ENCODE measurements at places on chromosomes 6 and 20.

DNA sequence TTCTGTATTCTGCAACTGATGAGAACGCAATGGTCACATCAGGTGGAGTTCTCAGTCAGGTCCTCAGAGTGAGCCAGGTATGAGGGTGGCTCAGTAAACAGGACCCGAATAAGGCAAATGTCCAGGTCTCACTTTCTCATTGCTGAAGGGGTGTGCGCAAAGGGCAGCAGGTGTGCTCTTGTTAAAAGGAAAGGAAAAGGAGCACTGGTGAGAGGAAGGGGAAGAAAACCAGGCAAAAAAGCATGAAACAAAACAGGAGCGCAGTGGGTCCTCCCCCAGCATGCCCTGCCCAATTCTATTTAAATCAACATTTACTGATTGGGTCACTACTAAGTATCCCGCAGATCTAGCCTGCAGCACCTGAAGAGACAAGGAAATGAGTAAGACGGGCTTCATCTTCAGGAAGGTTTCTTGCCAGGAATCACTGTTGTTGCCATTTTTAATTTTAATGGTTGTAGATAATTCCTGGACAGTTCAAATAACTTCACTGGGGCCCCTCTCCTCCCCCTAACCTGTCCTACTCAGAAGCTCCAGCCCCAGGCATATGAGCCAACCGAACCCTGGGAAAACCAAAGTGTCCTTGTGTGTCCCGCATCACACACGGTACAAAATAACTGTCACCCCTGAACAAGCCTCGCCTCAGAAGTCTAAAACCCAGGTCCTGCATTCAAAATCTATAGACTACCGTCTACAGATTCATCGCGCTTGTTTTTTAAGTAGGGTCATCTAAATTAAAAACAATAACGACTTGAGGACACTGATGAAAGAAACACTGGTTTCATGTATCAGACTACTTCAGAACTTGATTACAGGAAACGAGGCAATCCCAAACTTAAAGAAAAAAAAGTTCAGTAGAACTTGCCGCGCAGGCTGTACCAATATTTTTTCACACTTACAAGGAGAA lies 980 bp downstream of the MBOAT1 start:
- no peak for DNase-seq

- DNase-seq, result no peak
Measured at GRCh38 chr6:144749263-144749662, 464.1 kb downstream of the UTRN start.

DNA sequence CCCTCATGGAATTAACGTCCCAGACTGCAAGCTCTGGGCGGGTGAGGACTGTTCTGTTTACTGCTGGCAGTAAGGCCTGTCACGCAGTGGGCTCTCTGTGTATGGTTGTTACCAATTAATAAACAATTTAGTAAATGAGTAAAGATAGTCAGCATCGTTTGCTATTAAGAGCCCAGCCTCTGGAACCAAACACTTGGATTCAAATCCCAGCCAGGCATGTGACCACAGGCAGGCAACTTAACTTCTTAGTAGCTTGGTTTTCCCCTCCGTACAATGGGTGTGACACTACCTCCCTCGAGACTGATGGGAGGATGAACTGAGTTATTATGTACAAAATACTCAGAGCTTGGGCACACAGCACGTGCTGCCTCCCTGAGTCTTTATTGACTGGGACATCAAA lies 137.7 kb upstream of the ARMC2 start:
- no peak for DNase-seq

DNA sequence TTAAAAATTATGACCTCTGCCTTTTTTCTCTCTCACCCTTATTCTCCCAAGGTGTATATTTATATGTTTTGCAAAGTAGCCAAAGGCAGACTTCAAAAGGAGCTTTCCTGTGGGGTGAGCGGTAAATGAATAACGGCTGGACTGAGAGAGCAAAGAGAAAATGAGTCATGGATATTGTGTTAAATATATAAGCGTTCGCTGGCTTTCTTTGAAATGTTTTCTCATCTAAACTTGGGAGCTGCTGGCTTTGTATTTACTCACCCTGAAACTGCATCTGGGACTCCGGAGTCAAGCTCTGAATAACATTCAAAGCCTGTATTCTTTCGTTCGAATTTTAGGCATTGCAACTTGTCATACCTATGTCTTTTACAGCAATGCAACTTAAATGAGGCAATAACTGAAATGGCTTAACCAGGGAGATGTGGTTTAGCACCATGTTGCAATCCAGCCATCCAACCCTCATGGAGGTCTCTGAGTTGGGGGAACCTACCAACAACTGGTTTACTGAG lies 32.0 kb downstream of the ATXN1 start:
- DNase-seq, result peak; percentile 75

- peak; percentile 17 for DNase-seq
Measured at GRCh38 chr20:32582659-32583580, 2.2 kb downstream of the NOL4L start.

DNA sequence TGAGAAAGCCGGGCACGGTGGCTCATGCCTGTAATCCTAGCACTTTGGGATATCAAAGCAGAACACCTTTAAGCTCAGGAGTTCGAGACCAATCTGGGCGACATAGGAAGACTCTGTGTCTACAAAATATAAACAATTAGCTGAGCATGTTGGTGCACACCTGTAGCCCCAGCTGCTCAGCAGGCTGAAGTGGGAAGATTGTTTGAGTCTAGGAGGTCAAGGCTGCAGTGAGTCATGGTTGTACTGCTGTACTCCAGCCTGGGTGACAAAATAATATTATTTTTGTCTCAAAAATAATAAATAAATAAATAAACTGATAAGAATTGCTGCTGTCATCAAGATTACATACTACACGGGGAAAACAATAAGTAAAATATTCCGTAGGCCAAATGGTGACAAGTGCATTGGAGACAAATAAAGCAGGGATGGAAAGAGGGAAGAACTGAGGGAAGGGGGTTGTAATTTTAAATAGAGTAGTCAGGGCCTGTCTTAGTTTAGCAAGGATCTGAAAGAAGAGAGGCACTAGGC lies 14.0 kb upstream of the TOP1 start:
- DNase-seq, result no peak

DNA sequence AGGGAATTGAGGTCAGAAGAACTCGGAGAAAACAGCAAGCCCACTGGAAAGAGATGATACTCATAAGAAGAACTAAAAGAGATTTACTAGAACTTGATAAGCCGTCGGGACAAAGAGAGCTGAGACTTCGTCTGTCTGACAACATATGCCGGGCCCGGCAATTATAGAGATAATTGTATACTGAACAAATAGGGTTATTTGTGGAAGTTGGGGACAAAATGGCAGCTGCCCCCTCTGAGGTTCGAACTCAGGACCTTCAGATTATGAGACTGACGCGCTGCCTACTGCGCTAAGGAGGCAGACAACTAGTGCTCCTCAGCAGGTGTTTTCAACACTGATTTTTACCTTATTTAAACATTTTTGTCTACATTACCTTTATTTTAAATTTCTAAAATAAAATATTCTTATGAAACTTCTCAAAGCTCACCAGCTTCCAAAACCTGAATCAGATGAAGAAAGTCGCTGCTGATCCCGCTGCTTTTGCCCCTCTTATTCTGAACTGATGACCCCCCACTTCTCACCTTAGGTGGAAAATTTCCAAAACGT lies 29.3 kb upstream of the TRIM27 start:
- DNase-seq, result peak; percentile 78

- no peak for DNase-seq
Measured at GRCh38 chr6:130054725-130055124, 36.3 kb downstream of the L3MBTL3 start.

- DNase-seq, result no peak
Measured at GRCh38 chr6:111411978-111412566, 70.9 kb downstream of the REV3L start.

- no peak for DNase-seq
Measured at GRCh38 chr20:50314678-50315335, 124.2 kb downstream of the CEBPB start.

DNA sequence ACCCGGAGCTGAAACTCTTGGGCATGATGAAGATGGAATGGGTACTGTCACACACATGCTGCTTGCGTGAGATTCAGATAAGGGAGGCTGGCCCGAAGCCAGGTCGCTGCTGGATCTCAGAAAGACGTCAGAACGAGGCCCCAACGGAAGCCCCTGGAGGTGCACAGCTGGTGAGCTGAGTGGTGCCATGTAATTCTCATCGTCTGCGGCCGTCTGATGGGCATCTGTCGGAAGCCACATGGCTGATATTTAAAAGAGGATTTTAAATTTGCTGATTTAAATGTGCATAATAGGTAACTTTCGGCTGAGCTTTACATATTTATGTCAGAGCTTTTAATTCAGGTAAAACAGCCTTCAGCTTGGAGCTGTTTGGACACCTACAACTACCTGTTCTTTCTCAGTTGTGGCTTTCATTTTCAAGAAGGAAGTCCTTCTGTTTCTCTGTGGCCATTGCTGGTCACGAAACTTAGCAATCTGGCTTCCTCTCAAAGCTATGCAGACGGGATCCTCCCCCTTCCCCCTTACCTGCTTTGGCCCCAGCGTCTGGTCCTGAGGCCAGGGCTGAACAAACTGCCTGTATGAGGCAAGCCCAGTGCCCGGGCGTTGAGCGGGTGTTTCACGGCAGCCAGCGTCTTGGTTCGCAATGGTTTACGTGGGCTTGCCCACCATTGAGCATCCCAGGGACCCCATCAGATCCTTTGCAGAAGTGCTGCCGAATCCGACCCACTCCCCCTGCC lies 9.2 kb downstream of the SLCO4A1 start:
- DNase-seq, result peak; percentile 12

- DNase-seq, result no peak
Measured at GRCh38 chr20:58210398-58210747, 18.1 kb downstream of the ANKRD60 start.

- DNase-seq, result no peak
Measured at GRCh38 chr6:11097476-11097875, 3.8 kb downstream of the SMIM13 start.

DNA sequence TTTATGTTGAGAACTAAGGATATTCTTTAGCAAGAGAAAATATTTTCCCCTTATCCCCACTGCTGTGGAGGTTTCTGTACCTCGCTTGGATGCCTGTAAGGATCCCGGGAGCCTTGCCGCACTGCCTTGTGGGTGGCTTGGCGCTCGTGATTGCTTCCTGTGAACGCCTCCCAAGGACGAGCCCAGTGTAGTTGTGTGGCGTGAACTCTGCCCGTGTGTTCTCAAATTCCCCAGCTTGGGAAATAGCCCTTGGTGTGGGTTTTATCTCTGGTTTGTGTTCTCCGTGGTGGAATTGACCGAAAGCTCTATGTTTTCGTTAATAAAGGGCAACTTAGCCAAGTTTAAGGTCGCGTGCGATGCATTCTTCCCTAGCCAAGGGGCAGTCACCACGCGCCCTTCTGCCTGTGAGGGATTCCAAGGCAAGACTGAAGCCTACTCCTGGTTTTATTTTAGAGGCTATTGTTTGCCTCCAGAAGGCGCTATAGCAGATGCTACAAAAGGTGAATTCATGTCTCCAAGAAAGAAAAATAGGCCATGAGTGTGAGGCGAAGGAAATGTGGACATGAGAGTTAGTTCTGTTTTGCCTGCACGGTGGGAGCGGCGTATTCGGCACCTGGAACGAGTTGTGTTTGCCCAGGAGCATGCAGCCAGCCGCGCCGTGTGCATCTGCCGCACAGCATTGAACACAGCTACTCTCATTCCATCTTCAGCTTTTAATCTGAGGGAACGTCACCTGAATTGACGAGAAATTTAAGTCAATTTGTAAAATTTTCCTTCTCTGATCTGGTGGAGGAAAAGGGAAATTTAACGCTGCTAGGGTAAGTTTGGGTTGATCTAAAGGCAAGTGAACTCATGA lies 40.3 kb upstream of the IRF4 start:
- no peak for DNase-seq

GRCh38 chr6:123402052-123402451 lies 234.7 kb downstream of the TRDN start:
- DNase-seq, result no peak

DNA sequence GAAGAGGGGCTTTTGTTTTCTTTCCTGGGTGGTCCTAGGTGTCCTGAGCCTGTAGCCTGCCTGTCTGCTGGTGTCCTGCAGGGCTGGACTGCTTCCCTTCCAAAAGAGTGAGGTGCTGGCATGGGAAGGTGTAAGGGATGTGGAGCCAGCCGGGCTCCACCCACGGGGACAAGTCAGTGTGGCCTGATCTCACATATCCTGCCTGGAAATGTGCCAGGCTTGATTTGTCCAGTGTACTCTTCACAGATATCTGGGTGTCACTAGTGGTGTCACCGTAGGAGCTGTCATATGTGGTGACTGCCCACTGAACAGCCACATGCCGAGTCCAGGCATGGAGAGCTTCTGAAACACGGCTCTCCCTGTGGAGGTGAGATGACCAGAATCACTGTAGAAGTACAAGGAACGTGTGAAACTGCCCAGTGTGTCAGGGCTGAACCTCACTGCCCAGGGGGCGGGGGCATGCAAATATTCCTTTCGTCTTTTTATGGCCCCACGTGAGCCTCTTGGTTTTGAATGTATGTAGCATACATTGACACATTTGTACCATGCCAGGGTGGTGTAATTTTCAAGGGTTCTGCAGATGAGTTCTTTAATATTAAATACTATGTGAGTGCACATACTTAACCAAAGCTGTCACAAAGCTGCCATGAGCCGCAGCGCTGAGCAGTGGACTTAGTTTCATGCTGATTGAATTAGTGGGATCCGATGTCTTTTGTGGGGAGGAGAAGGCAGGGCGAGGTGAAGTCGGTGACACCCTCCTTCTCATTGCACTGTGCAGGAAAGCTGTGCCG lies 55.8 kb downstream of the CDH4 start:
- no peak for DNase-seq

DNA sequence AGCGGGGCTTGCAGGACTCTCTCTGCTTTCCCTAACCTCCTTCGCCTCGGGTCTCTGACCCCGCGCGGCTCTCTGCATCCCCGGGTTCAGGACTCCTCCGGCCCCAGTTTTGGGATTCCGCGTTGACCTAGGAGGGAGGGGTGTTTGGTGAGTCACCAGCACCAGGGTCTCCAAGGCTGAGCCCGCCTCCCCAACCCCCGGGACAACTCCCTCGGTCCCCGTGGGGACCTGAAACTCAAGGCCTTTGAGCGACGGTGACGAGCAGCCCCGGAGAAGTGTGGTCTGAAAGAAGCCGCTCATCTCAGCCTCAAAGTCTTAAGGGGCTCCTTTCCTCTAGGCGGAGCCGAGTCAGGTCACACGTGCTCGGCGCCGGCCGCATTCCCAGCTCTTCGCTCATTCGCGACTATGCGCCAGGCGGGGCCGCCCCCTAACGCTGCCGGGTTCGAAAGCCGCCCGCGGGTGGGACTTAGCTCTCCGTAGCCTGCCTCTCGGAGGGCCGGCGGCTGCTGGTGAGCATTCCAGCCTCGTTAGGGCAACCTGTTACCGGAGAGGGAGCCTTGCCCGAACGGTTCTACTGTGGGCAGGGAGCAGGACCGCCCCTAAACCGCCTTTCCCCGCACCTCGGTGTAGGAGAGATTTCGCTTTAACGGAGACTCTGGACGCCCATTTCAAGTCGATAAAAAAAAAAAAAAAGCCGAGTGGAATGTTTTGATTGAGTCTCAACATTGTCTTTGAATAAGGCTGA lies 3.0 kb upstream of the PRDM13 start:
- no peak for DNase-seq

GRCh38 chr20:61896058-61896961 lies 169.4 kb downstream of the TAF4 start:
- peak; percentile 39 for DNase-seq

DNA sequence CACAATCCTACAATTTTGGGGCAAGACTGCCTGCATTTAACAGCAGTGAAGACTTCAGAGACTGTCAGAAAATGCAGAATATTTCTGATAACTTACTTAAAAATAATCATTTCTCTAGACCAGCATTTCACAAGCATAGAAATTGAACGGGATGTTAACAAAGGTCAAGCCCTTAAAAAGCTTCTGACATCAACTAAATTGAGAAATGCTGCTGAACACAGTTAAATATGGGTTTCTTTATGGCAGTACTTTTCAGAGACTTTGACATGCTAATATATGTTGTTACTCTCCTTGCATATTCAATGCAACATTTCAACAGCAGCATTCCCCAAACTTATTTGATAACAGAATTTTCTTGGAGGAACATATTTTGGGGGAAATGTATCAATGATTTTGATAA lies 84.5 kb downstream of the KIF13A start:
- no peak for DNase-seq
